Stimulated activated CD4-positive, alpha-beta T cell treated with anti-CD3 and anti-CD28 coated beads, TNF-alpha, amount 100 ng/mL, for 48 hours (primary cell): ENCODE measurements at places on chromosomes 7 and 10.

GRCh38 chr10:64288404-64288803 lies 767.2 kb downstream of the REEP3 start:
- no peak for DNase-seq

- DNase-seq = no peak
Measured at GRCh38 chr10:132802694-132803320, 16.9 kb upstream of the NKX6-2 start.

GRCh38 chr7:74236284-74236683 lies 17.9 kb downstream of the RFC2 start:
- DNase-seq = no peak

- no peak for DNase-seq
Measured at GRCh38 chr7:101993311-101993710, 175.9 kb downstream of the CUX1 start.
